ENCODE measurements at places on chromosomes 4 and X.

DNA sequence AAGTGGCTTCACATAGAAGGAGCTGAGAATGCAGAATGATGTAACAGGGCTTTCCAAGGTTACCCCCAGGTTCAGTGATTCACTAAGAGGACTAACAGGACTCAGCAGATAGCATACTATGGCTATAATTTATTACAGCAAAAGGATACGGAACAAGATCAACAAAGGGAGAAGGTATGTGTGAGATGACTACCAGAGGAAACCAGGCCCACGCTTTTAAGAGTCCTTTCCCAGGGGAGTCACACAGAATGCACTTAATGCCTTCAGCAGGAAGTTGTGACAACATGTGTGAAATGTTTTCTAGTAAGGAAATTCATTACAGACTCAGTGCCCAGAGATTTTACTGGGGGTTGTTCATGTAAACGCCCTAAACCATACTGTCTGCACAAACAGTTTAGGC is 373.6 kb upstream of the MAGEB2 start:
- no peak for DNase-seq

- no peak for DNase-seq
These were observed 345.5 kb downstream of the GRXCR1 start for GRCh38 chr4:43238008-43238407.

- no peak for DNase-seq
These were observed 74.4 kb upstream of the IRF2 start for GRCh38 chr4:184548648-184549341.

DNA sequence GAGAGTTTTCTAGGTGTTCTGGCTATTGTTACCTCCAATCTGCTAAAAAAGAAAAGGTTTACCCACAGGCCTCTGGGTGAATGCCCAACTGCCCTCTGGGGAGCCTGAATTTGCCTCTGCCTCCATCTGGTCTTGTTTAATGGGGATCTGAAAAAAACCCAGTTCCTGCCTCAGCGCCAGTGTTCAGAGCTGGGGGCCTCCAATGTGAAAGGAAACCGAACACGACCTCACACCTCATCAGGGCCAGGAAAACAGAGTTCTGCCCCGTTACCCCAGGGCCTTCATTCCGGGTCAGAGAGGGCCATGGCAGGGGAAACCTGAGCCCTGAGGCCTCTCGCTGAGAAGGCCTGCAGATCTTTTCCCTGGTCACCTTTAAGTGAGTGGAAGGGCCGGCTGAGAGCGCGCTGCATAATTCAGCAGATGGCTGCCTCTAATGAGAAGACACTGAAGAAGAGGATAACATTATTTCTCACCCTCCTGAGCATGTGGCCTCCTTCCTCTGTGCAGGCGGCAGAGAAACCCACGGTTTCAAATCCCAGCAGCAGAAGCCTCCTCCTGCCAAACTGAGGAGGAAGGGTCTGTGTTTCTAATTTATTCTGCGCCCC is 6.8 kb downstream of the SEPTIN6 start:
- DNase-seq: no peak

DNA sequence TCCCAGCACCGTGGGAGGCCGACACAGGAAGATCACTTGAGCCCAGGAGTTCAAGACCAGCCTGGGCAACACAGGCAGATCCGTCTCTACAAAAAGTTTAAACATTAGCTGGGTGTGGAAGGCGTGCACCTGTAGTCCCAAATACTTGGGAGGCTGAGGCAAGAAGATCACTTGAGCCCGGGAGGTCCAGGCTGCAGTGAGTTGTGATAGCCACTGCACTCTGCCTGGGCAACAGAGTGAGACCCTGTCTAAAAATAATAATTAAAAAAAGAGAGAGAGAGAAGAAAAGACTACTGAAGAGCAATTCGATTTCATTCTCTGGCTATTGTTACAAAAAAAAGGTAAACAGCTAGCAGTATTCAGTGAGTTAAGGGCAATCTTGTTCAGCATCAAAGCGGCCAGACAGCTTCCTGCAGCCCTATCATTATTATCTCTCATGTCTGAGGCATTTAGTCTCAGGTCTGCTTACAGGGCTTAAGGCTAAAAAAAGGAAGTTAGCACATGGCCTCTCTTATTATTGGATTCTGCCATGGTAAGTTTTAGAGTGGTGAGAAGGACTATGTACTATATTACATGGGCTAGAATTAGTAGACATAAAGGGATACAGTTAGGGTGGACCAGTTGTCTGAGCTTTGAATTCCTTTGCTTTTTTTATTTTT is 37.9 kb downstream of the ARHGEF6 start:
- DNase-seq: no peak

- DNase-seq: no peak
These were observed 8.0 kb downstream of the KLF3 start for GRCh38 chr4:38672074-38672396.

DNA sequence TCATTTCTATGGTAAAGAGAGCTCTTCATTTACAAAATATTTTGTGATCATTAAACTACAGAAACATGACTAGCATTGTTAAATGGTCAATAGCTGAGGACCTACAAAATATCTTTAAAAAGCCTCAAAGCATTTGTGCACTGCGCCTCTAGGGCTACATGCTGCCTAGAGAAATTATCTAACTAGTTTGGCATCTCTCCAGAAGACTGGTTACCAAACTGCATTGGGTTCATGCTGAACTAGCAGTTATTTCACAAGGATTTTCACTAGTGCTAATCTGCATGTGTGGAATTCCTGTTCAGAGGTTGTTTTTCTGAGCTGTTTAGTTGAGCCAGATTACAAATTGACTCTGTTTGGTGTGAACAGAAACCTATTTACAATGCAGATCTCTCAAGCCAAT is 58.5 kb upstream of the PITX2 start:
- DNase-seq: no peak

DNA sequence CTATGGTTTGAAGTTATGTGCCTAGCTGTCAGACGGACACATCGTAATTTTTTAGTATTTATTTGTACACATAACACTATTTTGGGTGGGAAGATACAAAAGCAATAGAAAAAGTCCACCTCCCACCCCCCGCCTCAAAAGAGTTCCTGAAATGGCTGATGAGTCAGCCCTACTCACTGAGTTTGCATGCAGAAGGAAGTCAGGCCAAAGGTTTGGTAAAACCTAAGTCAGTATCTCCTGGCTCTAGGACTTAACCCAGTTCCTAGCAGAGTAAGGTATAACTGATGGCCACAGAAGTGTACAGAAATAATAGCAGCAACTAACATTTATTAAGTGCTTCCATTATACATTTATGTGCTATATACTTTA is 2.9 kb upstream of the KLHL2 start:
- DNase-seq: no peak

- DNase-seq: no peak
These were observed 76.9 kb downstream of the RRAGB start for GRCh38 chrX:55794405-55794804.
